Frontal cortex (tissue), 4 donors: ENCODE measurements at places on chromosomes 2 and 18. TPM values are rescaled to one million over a fixed set of nuclear protein-coding genes. Genes with fewer than 3 reads are reported as not detected.
A peak's percentile ranks its signal among the peaks of the same experiment; 100 is the strongest.

DNA sequence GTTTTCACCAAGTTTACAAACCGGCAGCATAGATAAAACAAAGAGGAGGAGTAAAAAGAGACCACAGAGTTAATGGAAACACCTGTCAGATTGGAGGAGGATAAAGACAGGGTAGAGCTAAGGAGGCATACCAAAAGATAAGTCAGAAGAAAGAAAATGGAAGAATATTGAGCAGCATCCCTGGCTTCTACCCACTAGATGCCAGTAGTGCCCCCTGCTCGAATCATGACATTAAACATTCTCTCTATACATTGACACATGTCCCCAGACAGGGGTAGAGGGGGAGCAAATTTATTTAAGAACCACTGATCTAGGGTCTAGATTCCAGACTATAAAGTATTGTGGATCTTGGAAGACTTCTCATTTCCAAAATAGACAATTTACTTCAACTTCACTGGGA is 159.8 kb upstream of the ETAA1 start:
- no peak for DNase-seq

DNA sequence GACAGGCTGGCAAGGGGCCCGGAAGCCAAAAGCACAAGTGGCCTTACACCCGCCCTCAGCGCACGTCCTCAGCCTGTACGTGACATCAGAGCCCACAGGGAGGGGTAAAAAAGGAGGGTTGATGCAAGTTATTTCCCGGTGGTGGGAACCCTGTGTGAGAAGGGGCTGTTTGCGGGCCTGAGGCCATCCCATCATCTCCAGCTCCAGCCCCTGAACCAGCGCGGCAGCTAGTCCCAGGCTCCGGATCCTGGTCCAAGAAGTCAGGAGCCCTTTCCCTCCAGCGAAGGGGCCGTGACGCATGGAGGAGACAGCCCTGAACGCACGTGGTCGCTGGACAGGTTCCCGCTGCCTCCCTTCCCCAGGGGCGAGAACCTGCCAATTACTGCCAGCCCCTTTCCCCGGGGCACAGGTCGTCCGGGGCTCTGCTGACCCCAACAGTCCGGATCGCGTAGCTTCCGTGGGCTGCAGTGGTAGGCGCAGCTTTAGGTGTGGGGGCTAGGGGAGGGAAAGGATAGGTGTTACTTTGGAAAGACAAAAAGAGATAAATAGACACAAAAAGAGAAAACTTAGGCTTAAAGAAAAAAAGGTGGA is 1.3 kb upstream of the LRP2 start:
- peak; percentile 70 for DNase-seq

Gene MAP3K20
- total RNA-seq = 9.4 TPM

GRCh38 chr2:189192766-189193165 is 13.2 kb upstream of the COL5A2 start:
- no peak for DNase-seq

GRCh38 chr2:59301466-59302402 is 1060.6 kb upstream of the FANCL start:
- peak; percentile 8 for DNase-seq

DNA sequence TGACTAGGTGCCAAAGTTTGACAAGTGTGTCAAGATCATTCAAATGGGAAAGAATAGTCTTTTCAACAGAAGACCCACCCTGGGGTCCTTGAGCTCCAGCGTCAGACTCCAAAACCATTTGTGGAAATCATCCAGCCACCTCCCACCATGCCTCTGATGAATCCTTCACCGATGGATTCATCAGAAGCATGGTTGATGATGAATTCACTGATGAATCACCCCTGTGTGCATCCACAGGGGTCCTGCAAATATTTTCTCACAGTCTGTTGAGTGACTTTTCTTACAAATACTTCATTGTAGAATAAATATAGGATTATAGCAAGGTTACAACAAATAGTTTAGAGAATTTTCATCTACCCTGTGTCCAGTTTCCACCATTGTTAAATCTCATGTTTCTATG is 4.3 kb downstream of the UGT1A9 start:
- no peak for DNase-seq

GRCh38 chr2:155846259-155846658 is 486.3 kb downstream of the NR4A2 start:
- no peak for DNase-seq

Gene MFSD2B
- total RNA-seq = 0.41 TPM

Gene GPR35
- 0.41 TPM for total RNA-seq

Gene CNGA3
- total RNA-seq = 1.2 TPM

- no peak for DNase-seq
Measured at GRCh38 chr2:42835577-42836371, 43.4 kb upstream of the HAAO start.

- no peak for DNase-seq
Measured at GRCh38 chr2:20724500-20725053, 57.6 kb downstream of the GDF7 start.

Gene ZSWIM2
- 0.41 TPM for total RNA-seq

Gene GAD1
- 80.7 TPM for total RNA-seq

- DNase-seq = no peak
Measured at GRCh38 chr2:121690095-121690494, 40.8 kb upstream of the CLASP1 start.

- no peak for DNase-seq
Measured at GRCh38 chr2:172013396-172013795, 13.6 kb downstream of the METAP1D start.

DNA sequence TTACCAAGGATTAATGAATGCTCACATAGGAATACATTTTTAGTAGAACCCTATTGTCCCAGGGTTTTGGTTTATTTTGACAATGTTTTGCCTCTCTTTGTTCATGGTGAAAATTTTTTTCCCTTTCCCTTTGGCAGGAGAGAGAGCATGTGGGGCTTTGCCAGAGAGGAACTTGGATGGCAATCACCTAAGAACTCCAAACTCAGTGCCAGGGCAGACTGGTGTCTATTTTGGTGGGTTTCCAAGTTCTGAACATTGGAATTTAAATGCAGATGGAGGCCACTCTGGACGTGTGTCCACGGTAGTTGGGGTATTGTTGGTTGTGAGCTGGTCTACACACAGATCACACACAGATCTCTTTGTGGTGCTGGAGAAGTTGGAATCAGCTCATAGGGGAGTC is 2091.1 kb upstream of the PIK3C3 start:
- no peak for DNase-seq

- no peak for DNase-seq
Measured at GRCh38 chr2:240795916-240796510, 24.0 kb downstream of the KIF1A start.

Gene ARHGAP28
- total RNA-seq = 15.9 TPM

GRCh38 chr2:232662486-232663260 is 29.3 kb downstream of the EFHD1 start:
- DNase-seq = no peak

GRCh38 chr2:157415591-157416101 is 28.2 kb downstream of the CYTIP start:
- DNase-seq = no peak

Gene NYAP2
- total RNA-seq = 14.3 TPM

DNA sequence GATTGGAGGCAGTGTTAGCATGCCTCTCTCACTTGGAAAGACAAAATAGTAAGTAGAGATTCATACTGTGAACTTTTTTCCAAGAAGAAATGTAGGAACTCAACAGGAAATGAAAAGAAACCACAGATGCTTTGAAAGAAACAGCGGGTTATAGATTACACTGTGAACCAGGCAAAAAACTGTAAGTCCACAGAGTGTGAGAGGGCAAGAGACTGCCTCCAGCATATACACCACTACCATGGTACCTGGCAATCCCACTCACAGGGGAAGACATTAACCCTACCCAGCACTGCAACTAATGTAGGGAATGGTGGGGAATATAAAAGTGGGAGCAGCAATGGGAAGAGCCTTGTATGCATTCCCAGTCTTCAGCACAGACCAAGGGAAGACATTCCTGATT is 150.6 kb upstream of the GALNT5 start:
- no peak for DNase-seq

- DNase-seq = no peak
Measured at GRCh38 chr2:241184901-241185300, 3.6 kb upstream of the ANO7 start.

Gene FAM237A
- not detected for total RNA-seq

DNA sequence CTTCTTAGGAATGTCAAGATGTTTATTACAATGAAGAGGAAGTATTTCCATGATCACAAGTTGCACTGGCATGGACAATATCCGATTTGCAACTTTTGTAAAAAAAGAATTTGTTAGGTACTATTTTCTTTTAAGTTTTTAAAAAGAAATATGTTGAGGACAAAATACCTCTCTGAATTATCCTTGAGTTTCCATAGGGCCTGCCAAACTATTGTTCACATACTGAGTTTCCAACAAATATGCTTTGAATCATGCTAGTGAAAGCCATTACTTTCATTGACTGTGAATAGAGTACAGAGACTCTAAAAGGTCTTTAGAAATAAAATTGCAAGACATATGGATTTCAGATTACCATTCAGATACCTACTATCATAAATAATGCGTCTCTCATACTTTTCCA is 566.1 kb downstream of the TMEM182 start:
- DNase-seq = no peak

DNA sequence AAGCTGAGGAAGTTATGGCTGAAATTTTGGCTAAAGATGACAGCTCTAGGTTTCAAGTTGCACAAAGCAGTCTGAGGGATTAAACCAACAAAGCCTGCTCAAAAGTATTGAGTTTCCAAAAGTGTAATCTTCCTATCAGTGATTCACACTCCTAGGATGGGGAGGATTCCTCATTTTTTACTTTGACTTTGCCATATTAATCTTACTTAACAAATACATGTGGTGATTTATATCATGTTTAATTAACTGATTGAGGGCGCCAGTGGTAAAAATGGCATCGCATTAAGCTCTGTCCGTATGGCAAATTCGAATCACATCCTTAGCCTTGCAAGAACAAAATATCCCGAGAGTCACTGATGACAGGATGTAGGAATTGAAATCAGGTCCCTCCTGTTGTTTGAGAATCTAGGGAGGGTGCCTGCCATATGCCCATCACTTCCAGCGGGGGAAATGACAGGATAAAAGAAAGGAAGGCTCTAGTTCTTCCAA is 78.1 kb upstream of the ETAA1 start:
- DNase-seq = no peak

DNA sequence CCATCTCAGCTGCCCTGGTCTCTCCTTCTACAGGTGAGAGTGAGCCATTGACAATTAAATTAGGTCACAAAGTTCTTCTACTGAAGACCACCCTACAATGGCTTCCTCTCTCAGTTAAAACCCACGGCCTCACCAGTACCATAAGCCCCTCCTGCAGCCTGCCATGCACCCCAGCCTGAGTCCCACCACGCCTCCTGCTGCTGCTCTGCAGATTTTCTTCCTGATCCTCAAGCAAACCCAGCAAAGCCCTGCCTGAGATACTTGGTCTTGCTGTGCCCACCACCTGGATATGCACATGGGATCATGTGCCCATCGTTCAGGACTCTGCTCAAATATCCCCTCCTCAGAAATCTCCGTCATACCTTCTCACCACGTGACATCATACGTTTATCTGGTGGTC is 696.6 kb downstream of the RNF144A start:
- no peak for DNase-seq

Gene ACADL
- 8.2 TPM for total RNA-seq

Gene TEX44
- not detected for total RNA-seq

Gene DDX18
- total RNA-seq = 79.5 TPM
